ENCODE measurements at places on chromosomes 7 and 10.

GRCh38 chr7:55493408-55493807, 78.9 kb downstream of the VOPP1 start:
- no peak for DNase-seq

DNA sequence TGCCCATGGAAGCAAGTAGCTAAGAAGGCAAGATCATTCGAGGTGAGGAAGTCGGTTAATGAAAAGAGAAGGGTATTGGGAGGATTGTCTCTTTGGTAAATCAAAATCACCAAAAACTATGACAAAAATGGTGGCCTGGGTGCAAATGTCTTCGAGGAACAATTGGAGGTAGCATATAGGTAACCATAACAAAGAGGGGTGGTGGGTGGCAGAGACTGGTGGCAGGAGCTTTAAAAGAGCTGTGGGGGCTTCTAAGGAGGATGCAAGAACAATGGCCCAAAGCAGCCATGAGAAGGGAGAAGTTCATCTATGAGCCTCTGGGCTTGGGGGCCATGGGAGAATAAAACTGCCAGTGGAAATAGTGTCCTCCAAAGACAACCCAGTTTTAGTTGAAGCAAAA, 172.2 kb upstream of the PDE1C start:
- no peak for DNase-seq

DNA sequence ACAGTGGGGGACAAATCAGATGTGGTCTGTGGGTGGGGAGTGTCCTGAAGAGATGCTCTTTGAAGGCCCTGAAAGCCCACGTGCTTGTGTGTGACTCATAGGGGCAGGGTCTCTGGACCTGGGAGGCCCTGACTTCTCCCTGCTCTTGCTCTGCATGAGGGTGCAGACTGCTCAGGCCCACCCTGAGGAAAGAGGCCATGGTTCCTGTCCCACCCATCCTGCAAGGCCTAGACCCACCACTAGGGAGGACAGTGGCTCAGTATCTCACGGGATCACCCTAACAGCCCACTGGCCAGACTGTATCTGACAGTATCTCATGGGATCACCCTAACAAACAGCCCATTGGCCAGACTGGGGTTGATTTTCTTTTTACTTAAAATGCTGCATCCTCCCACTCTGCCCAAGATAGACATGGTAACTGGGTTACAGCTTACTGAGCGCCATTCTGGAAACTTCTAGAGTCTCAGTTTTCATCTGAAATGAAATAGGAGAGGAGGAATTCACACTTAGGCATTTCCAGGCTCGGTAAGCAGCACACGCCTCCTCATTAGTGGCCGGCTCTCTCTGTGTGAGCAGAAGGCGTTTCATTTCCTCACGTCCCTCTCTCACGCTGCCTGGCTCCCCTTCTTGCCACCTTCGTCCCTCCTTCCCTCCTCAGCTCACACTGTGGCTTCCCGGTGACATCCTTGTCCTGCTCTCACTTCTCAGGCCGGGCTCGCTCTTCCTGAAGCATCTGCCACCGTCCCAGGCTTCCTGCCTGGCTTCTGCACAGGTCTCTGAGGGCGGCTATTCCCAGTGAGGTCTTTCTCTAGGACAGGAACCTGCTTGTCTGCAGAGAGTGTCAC, 242.6 kb downstream of the GLRX3 start:
- DNase-seq: no peak

DNA sequence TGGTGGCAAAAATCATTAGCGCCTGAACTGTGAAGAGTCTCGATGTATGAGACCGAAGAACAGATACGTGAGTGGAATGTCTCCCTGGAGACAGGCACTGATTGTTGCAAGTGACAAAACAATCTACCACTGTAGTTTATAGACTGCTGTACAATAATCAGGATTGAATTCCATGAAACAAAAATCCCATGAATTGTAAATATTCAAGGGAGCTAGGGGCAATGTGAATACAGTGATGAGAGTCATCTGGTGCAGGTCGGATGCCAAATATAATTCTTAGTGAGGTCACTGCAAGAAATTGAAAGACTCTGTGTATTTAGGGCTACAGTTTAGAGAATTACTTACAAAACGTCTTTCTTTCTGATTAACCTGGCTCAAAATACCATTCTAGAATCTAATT, 594.4 kb upstream of the VSTM2A start:
- DNase-seq: no peak

DNA sequence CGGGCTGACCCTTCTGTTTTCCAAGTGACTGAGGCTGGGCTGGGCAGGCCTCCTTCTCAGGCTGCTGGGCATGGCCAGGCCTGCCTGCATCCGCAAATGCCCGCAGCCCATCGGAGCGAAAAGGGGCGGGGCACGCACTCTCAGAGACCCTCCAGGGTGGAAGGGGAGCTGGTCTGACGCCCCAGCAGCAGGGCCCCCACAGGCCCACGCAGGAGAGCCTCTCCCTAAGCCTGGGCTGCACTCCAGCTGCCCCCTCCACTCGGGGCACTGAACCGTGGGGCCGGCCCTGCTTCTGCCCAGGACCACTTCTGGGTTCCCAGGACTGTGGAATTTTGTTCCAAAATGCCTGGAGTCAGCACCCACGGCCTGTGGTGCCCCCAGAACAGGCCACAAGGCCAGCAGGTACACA, 9.3 kb downstream of the ADAP1 start:
- DNase-seq: no peak

- no peak for DNase-seq
These were observed 964 bp upstream of the ADCY1 start for GRCh38 chr7:45573204-45573603.

DNA sequence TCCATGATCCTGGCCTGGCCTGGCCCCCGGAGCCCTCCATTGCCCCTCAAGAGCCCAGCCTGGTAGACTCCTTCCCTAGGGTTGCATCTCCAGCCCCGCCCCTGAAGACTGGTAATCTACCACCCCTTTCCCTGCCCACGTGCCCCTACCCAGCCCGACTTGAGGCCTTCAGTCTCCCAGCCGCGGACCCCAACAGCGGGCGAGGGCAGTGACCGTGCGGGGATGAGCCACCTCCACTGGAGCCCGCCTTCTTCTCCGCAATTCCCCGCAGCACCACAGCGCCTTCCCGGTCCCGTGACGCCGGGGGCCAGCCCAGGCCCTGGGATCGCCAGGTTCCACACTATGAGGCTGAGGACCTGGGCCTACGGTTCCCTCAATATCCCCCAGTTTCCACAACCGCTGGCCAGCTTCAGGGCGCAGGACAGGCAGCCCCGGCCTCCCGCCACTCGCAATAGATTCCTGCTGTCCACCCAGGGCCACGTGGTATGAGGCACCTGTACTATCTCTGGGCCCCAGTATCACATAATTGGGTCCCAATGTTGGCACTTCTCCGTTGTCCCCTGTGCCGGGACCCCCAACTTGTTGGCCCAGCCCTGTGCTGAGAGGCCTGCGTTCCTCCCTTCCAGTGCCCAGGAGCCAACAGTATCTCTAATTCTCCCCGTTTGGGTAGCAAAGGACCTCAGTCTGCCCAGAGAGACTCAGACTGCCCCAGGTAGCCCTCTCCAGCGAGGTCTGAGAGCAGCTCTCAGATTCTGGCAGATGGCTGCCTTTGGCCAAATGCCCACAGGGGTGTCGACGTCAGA, 1.1 kb upstream of the GPRIN2 start:
- DNase-seq: no peak

DNA sequence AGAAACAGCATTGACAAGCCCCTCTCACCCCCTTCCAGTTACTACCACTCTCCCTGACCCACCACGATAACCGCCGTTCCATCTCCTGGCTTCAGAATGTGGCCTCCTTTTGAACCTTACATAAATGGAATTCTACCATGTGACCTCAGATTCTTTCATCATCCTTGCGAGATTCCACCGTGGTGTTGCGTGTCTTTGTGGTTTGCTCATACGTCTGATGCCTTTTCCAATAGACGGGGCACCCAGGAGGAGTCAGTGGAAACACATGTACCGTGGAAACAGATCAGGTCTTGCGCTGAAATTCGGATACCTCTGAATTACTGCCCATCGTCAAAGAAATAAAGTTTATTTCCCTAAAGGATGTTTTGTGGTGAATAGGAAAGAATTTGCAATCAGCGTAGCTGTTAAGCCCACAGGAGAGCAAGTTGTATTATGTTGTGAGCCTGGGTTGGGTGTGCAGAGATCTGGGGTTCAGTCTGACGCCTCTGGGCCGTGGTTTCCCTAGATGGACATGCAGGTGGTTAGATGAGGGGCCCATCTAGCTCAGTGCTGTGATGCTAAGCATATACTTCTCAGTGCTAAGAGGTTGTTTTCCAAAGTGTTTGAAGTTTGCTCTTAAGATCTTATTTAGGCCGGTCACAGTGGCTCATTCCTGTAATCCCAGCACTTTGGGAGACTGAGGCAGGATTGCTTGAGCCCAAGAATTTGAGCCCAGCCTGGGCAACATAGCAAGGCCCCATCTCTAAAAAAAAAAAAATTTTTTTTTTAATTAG, 29.1 kb downstream of the GTF2IRD1 start:
- peak; percentile 97 for DNase-seq

- DNase-seq: no peak
These were observed 181.3 kb downstream of the PPP1R9A start for GRCh38 chr7:95088536-95089215.

DNA sequence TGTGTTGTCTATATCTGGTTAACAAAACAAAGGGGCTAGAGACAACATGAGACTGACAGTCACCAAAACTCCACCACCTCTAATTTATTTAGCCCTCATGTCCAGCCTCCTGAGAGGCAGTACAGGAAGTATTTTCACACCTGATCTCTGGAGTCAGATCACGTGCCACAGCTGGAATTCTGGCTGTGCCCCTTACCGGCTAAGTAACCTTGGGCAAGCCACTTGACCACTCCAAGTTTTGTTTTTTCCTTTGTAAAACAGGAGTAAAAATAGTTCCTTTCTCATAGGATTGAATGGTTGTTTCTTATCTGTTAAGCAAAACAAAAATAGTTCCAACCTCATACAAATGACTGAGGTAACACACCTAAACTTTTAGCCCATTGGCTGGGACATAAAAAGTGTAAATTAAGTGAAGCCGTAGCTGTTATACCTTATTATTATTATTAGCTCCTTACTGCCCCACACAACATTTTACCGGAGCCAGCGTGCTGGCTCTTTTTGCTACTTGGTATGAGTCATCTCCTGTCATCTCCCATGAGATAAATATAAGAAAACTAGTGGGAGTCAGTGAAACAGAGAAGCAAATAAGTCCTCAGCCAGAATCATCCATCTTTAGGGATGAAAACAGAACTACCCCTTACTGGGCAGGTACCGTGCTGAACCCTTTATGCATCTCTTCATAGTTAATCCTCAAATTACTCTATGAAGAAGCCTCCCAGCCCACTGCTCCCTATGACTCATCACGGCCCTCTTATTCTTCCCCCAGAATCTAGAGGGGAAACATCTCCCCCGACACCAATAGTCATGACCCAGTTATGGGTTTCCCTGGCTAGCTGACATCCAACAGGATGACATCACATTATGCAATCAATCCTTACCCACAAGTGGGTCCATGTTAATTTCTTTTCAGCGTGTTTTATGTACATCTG, 44.9 kb downstream of the PPP1R3C start:
- peak; percentile 74 for DNase-seq

GRCh38 chr7:2796358-2797352, 47.5 kb downstream of the GNA12 start:
- no peak for DNase-seq

DNA sequence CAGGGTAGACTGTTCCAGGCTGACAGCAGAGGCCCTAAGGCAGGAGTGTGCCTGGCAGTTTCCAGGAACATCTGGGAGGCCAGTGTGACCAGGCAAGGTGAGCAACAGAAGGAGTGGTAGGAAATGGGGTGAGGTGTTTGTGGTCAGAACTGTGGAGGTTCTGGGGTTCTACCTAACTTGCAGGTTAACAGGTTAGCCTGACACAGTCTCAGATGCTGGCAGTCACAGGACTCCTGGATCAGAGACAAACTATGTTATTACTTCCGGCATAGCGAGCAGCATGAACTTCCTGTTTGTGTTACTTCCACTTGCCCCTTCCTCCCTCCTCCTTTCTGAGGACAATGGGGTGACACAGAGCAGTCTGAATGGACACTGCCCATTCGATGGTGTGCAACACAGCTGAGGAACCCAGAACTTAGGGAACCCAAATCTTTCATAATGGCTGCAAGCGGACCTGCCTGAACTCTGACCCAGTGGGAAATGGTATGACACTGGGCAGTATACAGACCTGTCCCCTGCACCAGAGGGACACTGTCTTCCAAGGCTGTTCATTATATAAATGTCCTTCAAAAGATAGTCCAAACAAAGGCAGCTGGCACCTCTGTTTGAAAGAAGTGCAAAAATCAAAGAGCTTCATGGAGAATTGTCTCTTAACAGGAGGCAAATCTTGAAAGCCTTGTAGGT, 3.9 kb upstream of the SAR1A start:
- no peak for DNase-seq

GRCh38 chr7:18119985-18120384, 92.3 kb upstream of the PRPS1L1 start:
- peak; percentile 28 for DNase-seq

DNA sequence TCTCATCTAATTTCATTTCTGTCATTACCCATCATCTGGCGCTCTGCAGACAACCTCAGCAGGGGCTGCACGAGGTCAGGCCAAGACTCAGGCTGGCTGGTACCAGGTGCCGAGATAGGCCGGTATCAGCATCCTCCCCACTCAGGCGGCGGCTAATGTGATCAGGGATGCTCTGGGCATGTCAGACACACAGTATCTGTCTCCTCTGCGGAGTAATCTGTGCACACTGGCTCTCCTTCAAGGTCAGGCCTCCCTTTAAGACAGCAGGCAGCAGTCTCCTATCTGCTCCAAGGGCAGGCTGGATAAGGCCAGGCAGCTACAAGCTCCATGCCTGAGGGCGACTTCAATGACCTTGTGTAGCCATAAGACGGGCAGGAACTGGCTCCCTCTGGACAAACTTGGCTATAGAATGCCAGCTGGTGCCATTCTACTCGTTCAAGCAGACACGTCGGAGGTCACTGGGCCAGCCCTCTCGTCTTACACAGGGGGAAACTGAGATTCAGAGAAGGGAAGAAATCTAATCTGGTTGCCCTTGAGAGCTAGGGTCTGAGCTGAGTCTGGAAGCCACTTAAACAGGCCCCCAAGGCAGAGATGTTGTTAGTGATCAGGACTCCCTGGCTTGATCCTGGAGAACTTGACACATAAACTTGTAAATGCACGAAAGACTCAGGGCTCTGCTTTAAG, 59.3 kb downstream of the ARHGAP22 start:
- no peak for DNase-seq

GRCh38 chr7:30650421-30650808, 31.8 kb downstream of the CRHR2 start:
- DNase-seq: no peak

- no peak for DNase-seq
These were observed 146.3 kb downstream of the TCF7L2 start for GRCh38 chr10:113096128-113096996.

GRCh38 chr10:93226619-93227018, 152.9 kb downstream of the CYP26A1 start:
- DNase-seq: no peak
